ENCODE measurements at places on chromosomes 1 and 21.

DNA sequence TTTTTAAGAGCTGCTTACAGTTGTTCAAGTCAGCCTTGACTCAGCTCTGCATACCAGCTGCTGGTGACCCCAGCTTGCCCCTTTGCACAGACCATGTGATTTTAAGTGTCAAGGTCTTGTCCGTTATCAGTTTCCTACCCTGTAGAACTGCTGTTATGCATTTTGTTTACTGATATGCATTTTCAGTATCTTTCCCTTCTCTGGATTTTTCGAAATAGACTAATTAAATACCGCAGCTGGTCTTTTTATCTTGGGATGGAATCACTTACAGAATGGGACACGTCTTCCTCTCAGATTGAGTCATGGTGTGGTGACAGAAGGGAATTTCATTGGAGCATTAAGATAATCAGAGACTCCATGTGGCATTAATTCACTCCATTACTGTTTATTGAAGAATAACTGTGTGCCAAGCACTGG lies 145.6 kb downstream of the FMN2 start:
- DNase-seq, result no peak

DNA sequence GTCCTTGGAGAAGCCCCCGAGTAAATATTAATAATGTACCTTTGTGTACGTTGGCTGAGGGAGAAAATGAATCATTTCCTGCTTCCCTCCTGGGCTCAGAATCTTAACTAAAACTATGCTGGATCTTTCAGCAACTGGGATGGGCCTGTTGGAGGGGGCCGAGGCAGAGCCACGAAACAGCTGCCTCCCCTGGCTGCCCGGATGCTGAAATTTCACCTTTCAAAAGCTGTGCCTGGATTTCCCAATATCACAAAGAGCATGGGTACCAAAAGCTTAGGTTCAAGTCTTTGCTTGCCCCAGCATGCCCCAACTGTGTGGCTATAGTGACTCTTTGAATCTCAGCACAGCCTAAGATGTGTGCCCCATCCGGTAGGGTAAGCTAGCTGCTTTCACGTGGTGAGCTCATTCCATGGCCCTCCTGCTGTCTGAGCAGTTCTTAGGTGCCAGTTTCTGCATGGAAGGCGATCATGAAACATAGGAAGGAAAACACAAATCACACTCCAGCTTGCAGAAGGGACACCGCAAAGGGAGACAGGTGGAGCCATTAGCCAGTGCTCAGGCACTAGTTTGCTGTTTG lies 473.5 kb downstream of the PTPRU start:
- no peak for DNase-seq

DNA sequence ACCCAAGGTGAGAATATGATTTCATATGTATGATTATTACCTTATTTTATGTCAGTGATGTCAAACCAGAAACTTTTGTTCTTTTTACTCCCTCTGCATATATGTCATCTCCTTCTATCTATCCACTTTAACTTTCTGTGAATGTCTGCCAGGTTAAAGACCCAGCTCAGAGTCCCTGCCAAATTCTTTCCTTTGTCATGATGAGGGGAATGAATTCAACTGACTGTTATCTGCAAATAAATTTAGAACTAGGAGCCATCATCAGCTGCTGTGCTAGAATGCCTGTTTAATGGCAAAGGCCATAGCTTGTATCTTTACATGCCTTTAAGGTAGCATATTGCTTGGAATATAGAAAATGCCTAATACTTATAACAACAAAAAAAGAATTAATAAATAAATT lies 815.6 kb upstream of the NEGR1 start:
- no peak for DNase-seq

DNA sequence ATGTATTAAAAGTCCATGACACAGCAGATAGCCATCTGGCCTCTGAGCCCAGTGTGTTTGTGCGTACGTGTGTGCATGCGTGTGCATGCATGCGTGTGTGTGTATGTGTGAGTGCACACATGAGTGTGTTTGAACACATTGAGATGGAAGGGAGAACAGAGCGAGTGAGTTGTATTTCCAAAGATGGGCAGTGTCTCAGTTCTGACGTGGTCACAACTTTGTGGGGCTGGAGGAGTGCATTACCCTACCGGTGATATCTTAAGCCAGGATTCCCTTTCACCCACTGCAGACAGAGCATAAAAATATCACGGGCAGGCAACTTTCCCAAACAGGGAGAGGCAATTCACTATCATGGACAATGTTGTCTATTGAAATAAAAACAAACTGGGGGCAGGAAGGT lies 27.8 kb downstream of the IRF2BP2 start:
- DNase-seq, result no peak
